Colonic mucosa (tissue), 4 donors: ENCODE measurements at places on chromosomes 3 and 15. TPM values are rescaled to one million over a fixed set of nuclear protein-coding genes. Genes with fewer than 3 reads are reported as not detected.

The RBPMS2 gene
- total RNA-seq = 14.5 TPM

DNA sequence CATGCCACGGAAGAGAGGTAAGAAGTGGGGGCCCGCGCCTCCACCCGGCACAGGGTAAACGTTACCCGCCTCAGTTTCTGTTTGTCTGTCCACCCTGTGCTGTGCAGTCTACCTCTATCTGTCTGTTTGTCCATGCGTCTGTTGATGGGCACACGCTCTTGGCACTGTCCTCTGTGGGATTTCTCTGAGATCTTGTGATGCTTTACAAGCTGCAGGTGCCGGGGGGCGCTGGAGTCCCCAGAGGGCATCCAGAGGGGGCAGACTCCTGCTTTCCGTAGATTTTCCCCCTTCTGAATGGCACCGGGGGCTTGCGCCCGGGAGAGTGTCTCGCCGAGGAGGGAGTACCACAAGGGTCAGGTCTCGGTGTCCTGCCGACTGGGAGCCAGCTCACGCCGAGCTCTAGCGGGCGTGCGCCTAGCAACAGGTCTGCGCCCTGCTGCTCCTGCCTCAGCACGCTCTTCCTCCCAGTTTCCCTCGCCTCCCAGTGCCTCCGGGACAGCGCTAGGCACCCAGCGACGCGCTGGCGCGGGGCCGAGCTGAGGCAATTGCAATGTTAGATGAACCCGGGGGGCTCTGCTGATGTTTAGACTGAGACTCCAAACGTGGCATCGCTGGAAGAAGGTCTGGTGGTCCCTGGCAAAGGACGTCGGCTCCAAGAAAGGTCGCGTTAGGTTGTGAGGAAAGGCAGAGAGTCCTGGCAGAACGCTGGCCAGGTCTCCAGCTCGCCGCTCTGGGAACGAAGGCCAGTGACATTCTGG lies 667 bp downstream of the CEMIP start:
- no peaks in the 10 kb centered on the region for H3K36me3 ChIP-seq
- H3K27ac ChIP-seq = no peak overlapping the region
- peak overlapping the region; percentile 53 for H3K4me3 ChIP-seq
- DNase-seq = peak; percentile 33
- H3K27me3 ChIP-seq = peaks cover 17% of the 10 kb centered on the region

DNA sequence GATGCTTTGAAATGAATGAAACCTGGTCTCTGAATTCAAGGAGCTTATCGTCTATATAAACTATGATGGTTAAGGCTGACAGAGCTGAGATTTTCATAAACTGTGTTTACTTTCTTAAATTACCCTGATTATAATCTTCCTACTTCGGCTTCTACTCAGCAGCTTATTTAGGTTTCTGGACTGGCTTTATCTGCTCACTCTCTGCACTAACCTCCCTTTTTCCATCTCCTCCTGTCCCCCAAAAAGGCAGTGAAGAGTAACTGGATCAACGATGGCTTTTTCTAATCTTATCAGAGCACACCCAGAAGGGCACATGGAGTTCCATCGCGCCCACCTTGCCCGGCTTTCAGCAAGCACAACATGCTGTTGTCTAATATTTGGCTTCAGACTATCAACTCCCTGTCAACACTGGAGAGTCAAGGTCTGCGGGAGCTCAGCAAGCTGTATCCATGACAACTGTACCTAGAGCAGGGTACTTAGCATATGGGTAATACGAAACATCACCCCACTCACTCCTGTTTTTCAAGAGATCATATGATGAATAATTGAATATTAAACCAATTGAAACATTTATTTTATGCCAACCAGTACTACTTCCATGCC lies 417.3 kb downstream of the GABRB3 start:
- no peak for DNase-seq
- no peaks in the 10 kb centered on the region for H3K27me3 ChIP-seq
- H3K4me1 ChIP-seq = no peaks in the 10 kb centered on the region
- no peaks in the 10 kb centered on the region for H3K36me3 ChIP-seq

- no peaks in the 10 kb centered on the region for H3K36me3 ChIP-seq
- H3K27ac ChIP-seq = no peak within 1 kb of the TSS
- no peaks in the 10 kb centered on the region for H3K4me1 ChIP-seq
Measured at GRCh38 chr3:46717447-46718231, at the start of gene PRSS50. PRSS50 (minus strand) TSS chr3:46717869; CDS start chr3:46717824, 45 bp downstream.
